CD4-positive, alpha-beta memory T cell (primary cell): ENCODE measurements at places on chromosomes 1 and 21. TPM values are rescaled to one million over a fixed set of nuclear protein-coding genes. Genes with fewer than 3 reads are reported as not detected.

NBPF6 gene
- total RNA-seq, result not detected

DNA sequence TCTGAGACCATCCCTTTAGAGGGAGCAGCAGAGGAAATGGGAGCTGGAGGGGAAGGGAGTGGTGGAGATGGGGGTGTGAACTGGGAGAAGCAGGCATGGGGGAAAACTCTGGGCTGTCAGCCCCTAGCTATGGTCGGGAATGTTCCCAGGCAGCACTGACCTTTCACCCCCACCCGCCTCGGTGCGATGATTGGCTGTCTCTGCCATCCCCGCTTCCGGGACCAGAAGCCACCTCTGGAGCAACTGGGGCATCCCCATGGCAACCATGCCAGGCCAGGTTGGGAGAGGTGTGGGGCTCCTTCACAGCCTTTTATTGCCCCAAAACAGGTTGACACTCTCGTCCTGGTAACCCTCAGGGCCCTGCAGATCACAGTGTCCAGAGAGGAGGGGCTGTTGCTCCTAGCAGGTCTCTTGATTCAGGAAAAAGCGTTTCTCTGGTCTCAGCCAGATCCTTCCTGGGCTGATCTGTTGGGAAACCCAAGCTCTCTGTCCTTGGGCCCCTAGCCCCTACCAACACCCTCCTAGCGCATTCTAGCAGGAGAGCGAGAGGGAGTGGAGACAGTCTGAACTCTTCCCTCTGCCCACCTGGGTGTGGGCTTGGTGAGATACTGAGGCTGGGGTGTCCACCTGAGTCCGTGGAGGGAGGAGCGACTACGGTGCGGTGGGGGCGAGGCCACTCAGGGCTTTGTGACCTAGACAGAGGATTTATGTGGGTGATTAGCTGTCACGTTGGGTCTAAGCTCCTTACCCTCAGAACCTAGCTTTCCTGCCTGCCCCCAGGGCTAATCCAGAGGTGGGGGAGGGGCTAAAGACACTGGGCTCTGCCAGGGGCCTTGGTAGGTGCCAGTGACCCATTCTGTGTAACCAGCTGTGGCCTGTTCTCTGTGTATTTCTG, 12.2 kb upstream of the SLC6A9 start:
- no peaks in the 10 kb centered on the region for H3K4me1 ChIP-seq
- no peaks in the 10 kb centered on the region for H3K36me3 ChIP-seq
- H3K27me3 ChIP-seq, result no peaks in the 10 kb centered on the region

AMY1A gene
- not detected for total RNA-seq

HTR1D gene
- total RNA-seq, result not detected

DNA sequence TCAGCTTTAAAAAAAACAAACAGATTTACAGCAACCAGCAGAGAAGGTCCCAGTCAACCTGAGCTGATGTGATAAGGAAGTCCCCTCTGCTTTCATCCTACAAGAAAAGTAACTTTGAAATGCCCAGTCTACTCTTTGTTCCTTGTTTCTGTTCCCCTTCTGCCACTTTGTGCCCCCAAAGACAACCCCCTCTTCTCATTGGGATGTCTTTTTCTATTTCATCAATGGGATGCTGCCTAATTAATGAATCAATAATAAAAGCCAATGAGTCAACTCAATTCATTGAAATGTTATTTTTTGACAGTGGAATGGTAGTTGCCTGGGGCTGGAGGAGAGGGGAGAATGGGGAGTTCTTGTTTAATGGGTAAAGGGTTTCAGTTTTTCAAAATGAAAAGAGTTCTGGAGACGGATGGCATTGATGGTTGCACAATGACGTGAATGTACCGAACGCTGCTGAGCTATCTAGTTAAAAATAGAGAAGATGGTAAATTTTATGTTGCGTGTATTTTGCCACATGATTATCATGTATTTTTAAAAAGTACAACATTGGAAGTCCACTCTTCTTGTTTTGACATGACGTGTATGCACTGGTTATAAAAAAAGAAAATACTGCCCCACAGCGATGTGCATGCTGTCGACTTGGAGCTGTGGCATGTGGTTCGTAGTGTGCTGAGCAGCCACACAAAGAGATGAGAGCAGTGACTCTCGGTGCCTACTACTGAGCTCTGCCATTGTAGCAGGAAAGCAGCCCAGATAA, 22.4 kb upstream of the PADI2 start:
- H3K27ac ChIP-seq, result no peak overlapping the region
- no peaks in the 10 kb centered on the region for H3K4me1 ChIP-seq

DNA sequence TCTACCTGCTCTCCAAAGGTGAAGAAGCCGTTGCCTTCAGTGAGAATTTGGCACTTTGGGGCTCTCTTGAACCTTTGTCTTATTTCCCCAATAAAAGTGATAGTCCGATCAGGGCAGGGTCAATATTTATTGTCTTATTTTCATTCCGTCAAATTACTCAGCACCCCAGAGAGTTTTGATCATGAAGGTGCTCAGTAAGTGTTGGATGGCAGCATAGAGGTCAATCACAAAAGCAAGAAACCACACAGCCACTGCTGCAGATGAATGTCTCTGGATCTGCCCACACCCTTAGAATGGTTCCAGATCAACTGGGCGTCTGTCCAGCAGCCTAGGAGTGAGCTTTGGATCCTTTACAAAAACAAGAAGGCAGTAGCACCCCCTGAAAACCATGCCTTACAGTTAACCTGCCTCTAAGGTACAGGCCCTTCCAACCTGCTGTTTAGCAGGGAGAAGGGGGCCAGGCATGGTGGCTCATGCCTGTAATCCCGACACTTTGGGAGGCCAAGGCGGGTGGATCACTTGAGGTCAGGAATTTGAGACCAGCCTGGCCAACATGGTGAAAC, 97.3 kb downstream of the PSMG1 start:
- no peaks in the 10 kb centered on the region for H3K4me1 ChIP-seq
- no peak overlapping the region for H3K4me3 ChIP-seq
- no peaks in the 10 kb centered on the region for H3K36me3 ChIP-seq
- H3K27ac ChIP-seq, result no peak overlapping the region
- no peaks in the 10 kb centered on the region for H3K27me3 ChIP-seq

DNA sequence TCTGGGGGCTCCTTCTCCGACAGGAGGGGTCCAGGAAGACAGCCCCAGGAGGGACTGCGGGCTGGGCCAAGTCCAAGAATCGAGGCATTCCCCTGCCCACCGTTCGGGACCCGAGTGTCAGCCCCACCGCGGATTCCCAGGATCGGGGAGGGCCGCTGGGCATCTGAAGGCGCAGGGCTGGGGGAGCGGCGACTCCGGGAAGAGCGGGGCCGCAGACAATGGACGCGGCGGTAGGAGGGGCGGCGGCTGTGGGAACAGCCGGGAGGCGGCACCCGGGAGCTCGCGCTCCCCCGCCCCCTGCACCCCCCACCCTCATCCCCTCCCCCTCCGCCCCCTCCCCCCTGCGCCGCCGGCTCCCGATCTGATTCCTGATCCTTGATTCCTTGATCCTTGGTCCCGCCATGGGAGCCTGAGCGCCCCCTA, at the start of gene VANGL2:
VANGL2 (plus strand) TSS at position 342 of the 423 bp plus-strand sequence. CDS start 15,274 bp downstream, outside the sequence.
- H3K27me3 ChIP-seq, result peaks cover 9% of the 10 kb centered on the region
- DNase-seq, result no peak
- H3K4me1 ChIP-seq, result peaks cover 15% of the 10 kb centered on the region
- H3K36me3 ChIP-seq, result no peaks in the 10 kb centered on the region
- no peak within 1 kb of the TSS for H3K27ac ChIP-seq

DNA sequence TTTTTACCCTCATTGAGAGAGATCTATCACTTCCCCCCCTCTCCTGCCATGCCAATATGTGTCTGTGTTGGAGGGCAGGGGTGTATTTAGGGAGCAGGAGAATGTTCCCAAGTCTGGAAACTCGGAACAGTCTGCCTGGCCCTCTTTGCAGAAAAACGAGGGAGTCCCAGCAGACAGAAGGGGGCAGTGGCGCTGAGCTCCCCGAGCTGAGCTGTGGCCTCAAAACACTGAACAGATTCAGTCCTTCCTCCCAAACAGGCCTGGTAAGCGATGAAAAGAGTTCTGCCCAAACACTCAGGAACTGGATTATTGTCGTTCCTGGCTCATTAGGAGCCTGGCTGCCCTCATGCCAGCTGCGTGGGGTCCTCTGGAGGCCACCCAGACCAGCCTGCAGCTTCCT, 981 bp downstream of the CLDN14 start:
- no peak for DNase-seq
- peaks cover 4% of the 10 kb centered on the region for H3K27me3 ChIP-seq
- H3K4me1 ChIP-seq, result no peaks in the 10 kb centered on the region

- no peaks in the 10 kb centered on the region for H3K36me3 ChIP-seq
- no peak for DNase-seq
- H3K27ac ChIP-seq, result no peak overlapping the region
Observed at GRCh38 chr1:9362488-9362887, 69.8 kb downstream of the SPSB1 start.

GRCh38 chr21:32004291-32004690, 131.5 kb downstream of the HUNK start:
- no peaks in the 10 kb centered on the region for H3K27me3 ChIP-seq
- no peak overlapping the region for H3K4me3 ChIP-seq
- H3K4me1 ChIP-seq, result no peaks in the 10 kb centered on the region
- no peak overlapping the region for H3K27ac ChIP-seq
- no peaks in the 10 kb centered on the region for H3K36me3 ChIP-seq
- DNase-seq, result no peak

DNA sequence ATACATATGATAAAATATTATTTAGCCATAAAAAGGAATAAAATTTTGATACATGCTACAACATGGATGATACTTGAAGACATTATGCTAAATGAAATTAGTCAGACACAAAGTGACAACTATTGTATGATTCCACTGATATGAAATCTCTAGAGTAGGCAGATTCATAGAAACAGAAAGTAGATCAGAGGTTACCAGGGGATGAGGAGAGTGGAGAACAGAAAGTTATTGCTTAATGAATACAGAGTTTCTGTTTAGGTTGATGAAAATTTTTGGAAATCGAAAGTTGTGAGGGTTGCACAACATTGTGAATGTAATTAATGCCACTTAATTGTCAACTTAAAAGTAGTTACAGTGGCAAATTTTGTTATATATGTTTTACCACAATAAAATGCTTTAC, 315.7 kb upstream of the USP25 start:
- no peak overlapping the region for H3K4me3 ChIP-seq
- no peaks in the 10 kb centered on the region for H3K4me1 ChIP-seq
- DNase-seq, result no peak
- H3K27me3 ChIP-seq, result no peaks in the 10 kb centered on the region

DNA sequence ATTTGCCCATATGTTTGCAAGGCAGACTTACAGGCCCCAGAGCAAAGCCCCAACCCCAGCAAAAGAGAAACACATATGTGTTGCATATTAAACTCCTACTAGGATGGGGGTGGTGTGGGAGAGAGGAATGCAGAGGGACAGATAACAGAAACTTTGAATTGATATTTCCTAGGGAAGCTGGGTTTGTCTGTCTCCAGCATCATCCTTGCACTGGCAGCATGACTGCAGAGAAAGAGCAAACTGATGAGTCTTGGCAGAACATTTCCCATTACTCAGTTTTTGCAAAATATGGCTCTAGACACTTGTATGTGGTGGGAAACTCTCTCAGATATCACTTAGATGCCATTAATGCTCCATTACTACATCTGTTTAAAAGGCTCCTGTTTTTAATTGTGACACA, 43.8 kb upstream of the MARK1 start:
- H3K27ac ChIP-seq, result no peak overlapping the region
- DNase-seq, result no peak
- H3K27me3 ChIP-seq, result no peaks in the 10 kb centered on the region
- H3K4me3 ChIP-seq, result no peak overlapping the region
- no peaks in the 10 kb centered on the region for H3K4me1 ChIP-seq

GBP6 gene
- 0.23 TPM for total RNA-seq

- H3K27ac ChIP-seq, result no peak overlapping the region
- DNase-seq, result no peak
- no peaks in the 10 kb centered on the region for H3K27me3 ChIP-seq
- H3K4me1 ChIP-seq, result peaks cover 13% of the 10 kb centered on the region
Observed at GRCh38 chr1:27967884-27968466, 8.2 kb downstream of the XKR8 start.
